ENCODE measurements at places on chromosomes 7 and 10.

DNA sequence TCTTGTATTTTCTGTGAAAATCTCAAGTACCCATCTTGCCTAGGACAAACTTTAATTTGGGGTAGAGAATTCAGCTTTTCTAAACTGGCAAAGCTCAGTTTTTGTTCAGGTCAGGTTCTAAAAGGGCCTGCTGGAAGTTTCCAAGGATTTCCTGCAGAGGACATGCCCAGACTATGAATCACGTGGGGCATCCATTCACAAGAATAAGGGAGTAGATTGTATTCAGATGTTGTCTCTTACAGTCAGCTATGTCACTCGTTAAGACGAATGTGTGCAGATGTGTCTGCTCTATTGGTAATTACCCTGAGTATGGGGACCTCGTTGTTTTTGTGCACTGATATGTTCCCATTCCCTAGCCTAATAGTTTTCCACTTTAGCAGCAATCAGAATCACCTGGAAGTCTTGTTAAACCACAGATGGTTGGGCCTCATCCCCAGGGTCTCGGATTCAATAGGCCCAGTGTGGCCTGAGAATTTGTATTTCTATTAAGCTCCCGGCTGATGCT is 81.0 kb upstream of the ITPRID1 start:
- no peak for DNase-seq

- DNase-seq = no peak
Measured at GRCh38 chr10:6654571-6654970, 74.5 kb upstream of the PRKCQ start.

- DNase-seq = no peak
Measured at GRCh38 chr10:132186488-132187429, at the start of gene DPYSL4. TSS of gene DPYSL4 (plus strand) at chr10:132186948. CDS start at chr10:132187064, 116 bp downstream.

DNA sequence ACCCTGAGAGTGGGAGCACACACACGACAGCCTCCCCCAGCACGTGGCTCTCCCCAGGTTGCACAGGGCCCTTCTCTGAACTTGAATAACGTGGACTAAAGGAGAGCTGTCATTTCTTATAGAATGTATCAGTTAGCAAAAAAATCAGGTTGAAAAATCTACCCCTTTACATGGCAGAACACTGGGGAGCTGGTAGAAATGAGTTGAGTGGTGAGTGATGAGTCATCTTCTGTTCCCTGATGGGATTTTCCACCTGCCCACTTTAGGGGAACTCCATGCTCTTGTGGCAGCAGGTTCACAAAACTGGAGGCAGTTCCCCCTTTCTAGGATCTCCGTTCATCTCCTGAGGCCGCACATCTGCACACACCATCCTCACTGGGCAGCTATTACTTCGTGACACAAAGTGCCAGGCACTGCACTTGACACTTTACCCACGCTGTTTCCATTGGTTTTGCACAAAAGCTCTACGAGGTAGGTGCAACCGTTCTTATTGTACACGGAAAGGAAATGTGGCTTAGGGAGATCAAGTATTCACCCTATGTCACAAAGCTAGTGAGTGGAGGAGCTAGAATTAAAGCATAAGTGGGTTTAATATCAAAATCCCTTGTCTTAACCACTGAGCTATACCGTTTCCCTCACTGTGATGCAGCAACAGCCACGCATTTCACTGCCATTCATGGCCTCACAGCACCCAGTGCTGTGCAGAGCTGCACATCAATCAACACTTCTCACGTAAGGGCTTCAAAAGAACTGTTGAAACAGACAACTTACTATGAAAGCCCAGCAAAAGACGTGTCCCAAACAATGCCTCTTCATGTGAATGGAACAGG is 80.2 kb downstream of the RNF216 start:
- peak; percentile 63 for DNase-seq

- DNase-seq = no peak
Measured at GRCh38 chr10:80894797-80895467, 357.2 kb downstream of the SH2D4B start.

DNA sequence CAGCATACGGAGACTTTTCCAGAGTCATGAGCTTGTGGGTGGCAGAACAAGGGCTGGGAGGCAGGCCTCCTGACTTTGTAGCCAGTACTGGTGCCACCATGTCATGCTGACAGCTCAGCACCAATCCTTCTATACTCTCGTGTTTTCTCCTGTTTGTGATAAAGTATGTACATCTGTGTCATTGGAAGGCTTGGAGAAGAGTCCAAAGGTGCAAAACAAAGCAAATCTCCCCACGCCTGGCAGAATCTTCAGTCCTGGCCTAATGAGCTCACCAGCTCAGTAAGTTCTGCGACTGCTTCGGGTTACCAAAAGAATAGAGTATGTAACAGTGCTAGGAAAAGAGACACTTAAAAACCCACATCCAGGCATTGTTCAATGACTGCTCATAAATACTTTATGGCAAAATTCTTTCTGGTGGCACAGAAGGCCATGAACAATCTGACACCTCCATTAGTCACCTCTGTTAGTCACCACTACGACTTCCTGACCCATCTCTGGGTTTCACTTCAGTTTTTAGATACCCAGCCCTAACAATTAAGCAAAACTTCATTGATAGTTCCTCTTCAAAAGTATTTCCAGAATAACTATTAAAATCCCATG is 24.5 kb downstream of the STEAP1 start:
- DNase-seq = no peak

DNA sequence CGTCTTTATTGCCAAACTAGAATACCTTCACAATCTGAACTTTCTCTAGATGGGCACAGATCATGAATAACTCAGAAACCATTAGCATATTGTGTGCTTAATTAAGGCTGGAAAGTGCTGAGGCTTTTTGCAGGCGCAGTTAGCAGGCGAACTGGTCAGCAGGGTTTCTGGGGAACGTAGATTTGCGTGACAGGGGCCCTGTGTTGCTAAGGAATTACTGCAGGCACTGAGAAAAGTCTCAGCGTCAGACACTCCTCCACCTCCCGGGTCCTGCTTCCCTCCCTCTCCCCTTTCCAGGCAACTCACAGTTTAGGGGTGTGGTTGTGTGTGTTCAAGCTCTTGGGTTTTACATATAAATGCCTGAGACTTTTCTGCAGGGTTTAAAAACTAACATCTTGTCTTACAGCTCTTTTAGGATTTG is 2.2 kb downstream of the MAP3K8 start:
- DNase-seq = no peak

GRCh38 chr7:155570171-155570958 is 24.0 kb upstream of the CNPY1 start:
- DNase-seq = no peak

- DNase-seq = no peak
Measured at GRCh38 chr7:131586759-131587158, 30.3 kb upstream of the PODXL start.

DNA sequence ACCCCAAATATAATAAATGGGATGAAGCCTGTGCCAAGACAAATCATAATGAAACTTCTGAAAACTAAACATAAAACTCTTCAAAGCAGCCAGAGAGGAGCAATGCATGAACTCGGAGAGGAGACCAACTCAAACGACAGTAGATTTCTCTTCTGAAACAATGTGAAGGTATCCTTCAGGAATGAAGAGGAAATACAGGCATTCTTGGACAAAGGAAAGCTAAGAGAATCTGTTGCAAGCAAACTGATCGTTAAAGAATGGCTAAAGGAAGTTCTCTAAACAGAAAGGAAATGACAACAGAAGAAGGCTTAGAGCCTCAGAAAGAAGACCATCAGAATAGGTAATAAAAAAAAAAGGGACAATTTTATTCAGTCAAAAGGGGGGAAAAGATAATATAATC is 6.6 kb downstream of the GNA12 start:
- no peak for DNase-seq

- no peak for DNase-seq
Measured at GRCh38 chr7:138247568-138248333, 171.5 kb downstream of the AKR1D1 start.

GRCh38 chr10:113666682-113667252 is 2.9 kb upstream of the NRAP start:
- DNase-seq = peak; percentile 49
